Activated T-cell treated with anti-CD3 and anti-CD28 coated beads, Interleukin-2, amount 50 U/mL, for 4 hours (primary cell): ENCODE measurements at places on chromosomes 2 and 18.

- DNase-seq, result no peak
Observed at GRCh38 chr2:190444976-190445375, 36.8 kb downstream of the MFSD6 start.

- no peak for DNase-seq
Observed at GRCh38 chr2:122478771-122479170, 723.3 kb downstream of the TSN start.

GRCh38 chr18:48721312-48721711, 182.5 kb downstream of the CTIF start:
- no peak for DNase-seq

DNA sequence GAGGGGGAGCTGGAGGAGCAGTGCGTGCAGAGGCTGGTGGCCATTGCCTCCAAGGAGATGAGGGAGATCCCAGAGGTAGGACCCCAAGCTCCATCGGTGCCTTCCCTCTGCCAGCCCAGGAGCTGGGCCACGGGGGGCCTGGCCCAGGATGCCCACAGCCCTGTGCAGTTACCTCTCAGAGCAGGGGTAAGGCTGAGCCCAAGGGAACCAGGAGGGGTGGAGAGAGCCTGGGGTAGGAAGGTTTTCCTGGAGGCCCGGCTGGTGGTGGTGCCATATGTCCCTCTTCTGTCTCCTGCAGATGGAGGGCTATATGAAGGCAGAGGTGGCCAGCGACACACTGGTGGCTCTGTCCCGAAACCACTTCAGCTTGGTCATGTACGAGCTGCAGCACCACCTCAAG, 11.4 kb downstream of the MROH2A start:
- no peak for DNase-seq

GRCh38 chr18:36355511-36355910, 58.0 kb downstream of the FHOD3 start:
- DNase-seq, result no peak

DNA sequence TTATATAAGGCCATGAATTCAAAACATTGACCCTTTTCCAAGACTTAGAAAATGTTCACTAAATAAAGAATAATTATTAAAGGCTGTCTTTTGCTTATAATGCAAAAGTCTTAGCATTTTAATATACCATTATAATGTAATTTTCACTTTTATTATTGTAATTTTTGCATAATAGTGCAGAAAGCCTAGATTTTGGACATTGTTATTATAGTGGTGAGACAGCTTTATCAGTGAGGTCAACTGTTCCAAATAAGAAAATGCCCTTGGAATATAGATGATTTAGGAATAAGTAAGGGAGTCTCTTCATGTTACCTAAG, 56.6 kb downstream of the ATIC start:
- DNase-seq, result no peak

DNA sequence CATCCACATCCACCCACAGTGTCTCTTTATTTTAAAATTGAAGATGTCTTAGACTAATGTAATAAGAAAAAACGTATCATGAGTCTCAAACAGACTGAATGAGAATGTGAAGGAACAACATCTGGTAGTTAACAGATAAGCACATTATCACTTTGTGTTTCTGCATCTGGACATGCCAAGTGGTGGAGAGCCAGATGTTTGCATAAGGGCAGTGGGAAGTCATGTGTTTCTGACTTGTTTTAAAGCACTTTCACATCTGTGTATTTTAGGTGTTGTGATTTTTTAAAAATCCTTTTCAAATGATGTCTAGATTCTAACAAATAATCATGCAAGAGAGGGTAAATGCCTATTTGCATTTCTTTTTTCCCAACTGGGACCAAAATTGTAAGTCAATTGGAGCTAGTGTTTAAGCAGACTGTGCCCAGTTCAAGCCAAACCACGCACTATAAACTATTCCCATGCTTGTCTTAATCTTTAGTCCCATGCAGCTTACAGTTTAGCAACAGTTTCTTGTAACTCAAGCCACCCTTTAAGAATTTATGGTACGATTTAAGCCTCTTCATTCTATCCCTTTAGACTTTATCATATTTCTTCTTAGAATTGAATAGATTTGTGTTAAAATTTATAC, 272.7 kb upstream of the DOK6 start:
- DNase-seq, result no peak

DNA sequence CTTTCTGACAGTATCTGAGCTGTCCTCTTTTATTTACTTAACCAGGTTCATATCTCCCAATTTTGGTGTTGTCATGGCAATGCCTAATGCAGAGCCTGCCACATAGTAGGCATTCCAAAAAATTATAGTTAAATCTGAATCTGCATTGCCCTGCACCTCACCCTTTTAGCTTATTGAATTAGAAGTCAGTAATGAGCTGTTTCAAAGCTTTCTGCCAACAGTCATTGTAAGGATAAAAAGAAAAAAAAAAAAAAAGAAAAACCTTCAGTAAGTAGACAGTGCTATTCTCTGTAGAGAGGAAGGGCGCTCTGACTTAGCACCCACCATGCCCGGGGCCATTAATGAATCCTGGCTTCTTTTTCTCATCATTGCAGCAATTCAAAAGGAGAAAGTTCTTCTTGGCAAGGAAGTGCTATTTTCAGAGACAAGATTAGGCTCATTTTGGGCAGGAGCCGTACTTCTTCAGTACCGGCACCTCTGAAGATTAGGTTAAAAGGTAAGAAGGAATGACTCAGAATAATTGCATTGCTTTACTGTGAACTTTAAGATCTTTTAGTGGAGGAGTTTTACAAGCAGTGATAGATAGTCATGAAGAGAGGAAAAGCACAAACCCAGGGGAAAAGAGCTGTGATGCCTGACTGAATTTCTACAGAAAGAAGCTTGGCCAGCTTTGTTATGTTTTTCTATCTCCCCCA, 2041.2 kb upstream of the PIK3C3 start:
- no peak for DNase-seq

- no peak for DNase-seq
Observed at GRCh38 chr2:239095460-239096081, 247.7 kb downstream of the TWIST2 start.

GRCh38 chr2:20223407-20224163, 1.3 kb downstream of the SDC1 start:
- no peak for DNase-seq

DNA sequence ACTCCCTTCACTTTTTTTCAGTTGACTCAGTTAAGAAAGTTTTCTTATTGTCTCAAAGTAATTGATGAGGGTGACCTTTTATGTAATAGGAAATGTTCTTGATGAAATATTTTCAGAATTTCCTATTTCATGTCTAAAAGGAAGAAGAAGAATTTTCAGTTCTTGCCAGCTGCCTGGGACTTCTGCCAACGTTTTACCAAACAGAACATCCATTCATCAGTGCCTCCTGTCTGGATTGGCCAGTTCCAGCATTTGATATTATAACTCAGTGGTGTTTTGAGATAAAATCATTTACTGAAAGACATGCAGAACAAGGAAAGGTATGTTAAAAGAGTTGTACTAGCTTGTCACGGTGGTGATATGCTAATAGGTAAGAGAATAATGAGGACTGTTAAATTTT, 104.7 kb upstream of the MYO3B start:
- DNase-seq, result no peak

DNA sequence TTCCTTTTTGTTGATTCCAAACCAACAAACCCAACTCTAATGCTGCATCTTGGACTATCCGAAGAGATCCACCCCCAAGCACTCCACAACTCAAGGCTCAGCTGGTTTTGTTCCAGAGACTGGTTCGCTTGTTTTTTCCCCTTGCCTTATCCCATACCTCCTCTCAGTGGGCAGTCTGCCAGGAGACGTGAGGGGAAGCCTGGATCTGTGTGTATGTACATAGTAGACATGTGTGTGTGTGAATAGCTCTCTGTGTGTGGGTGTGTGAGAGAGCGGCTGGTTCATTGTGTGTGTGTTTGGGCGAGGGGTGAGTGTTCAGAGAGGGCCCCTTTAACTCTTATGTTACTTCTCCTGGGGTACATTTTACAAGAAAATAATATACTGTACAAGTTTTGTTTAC, 94.4 kb downstream of the NRP2 start:
- DNase-seq, result no peak

GRCh38 chr18:76453932-76454331, 41.1 kb downstream of the ZNF516 start:
- DNase-seq, result no peak

DNA sequence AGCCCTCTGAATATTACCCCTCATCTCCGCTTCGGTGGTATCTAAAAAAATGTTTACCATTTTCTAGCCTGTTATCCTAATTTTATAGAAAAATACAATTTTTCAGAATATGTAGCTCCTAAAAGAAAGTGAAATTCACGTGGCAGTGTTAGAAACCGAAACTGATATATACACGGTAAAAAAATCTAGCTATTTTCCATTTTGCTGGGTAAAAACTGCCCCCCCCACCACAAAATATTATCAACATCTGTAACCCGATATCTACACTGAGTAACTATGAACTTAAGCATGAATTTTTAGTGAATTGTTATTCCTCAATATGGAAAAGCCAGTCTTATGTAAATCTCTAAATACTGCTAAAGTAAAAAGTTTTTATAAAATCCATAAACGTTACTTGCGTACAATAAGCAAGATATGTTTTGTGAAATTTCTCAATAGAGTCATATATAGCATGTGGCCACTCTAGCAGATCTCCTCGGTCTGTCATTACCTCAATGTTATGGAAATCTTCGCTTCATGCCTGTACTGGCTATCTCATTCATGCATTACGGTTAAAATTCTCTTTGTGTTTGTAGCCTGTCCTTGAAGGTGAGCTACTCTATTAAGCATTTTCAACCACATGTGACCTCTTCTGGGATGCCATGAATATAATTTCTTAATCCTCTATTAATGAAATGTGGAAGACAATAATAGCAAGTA, 524.2 kb downstream of the TRIB2 start:
- DNase-seq, result no peak

DNA sequence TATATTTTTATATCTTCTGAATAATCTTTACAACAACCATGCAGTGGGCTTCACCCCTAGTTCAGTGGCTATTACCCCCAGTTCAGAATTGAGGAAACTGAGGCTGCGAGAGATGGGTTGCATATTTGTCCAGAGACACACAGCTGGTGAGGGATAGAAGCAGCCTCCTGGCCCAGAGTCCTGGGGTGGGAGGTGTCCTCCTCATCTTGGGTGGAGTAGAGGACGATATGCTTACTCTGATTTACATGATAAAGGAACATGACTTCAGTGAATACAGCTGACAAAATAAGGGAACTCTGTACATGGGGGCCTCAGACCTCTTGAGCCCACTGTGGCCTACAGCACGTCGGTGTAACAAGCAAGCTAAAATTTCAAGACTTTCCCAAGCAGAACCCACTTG, 214.7 kb downstream of the FBXO15 start:
- DNase-seq, result no peak

DNA sequence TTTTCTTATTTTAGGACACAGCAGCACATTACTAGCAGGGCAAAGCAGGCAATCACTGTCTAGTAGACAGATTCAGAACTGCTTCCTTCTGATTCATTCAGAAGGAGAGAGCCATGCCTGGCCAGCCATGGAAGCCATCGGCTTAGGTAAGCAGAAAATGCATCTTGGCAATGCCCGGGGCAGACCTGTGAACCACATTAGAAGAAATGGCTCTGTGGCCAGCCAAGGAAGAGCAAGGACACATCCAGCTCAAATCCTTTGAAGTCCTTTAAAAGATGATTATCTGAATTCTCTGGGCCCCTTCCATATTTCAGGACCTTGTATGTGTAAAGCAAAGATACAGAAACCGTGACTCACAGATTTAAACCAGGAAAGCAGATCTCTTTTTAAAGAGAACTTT, 227.4 kb downstream of the PID1 start:
- DNase-seq, result no peak

DNA sequence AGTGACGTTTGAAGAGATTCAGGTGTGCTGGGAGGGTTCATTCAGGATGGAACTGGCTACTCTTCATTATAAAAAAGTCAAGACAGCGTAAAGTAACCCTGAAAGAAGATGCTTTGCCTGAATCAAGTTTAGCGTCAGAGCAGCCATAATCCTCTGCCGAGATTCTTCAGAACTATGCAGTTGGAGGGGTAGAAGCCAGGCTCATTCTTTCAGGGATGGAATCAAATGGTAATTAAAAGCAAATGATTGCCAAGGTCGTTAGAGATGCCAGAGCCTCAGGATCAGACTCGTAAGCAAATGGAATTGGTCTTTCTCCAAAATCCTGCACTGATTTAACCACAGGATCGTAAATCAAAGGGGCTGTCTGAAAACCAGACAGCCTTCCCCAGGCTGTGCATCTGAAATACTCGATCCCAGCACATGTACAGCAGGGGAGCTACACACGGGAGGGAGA, 21.9 kb downstream of the APCDD1 start:
- no peak for DNase-seq

GRCh38 chr2:236749346-236749745, 179.7 kb downstream of the ACKR3 start:
- no peak for DNase-seq

DNA sequence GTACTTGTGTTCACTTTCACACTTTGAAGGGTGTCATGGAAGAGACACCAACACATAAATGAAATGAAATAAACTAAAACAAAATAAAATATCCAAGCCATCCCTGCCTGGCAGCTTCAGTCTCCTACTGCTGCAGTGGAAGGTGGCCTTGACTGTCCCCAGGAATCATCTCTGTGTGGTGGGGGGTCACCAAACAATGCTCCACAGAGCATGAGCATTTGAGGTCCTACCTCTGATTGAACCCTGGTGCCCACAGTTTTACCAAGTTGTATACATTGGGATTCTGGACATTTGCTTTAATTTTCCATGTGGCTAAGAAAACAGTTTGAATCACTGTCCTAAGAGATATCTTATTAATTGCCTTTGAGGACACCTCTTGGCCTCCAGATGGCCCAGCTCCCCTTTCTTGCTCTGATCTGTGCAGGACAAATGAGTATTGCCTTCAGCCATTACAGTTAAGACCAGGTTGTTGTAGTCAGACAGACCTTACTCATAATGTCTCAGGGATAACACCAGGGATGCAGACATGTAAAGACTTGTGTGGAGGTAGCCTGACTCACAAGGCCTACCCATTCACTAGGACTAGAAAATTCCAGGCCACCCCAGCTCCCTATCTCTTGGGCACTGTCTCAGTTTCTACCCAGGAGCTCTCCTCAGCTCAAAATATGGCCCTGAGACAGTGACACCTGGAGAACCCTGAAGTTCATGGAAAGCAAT, 195.0 kb downstream of the MYCN start:
- DNase-seq, result no peak
